ENCODE measurements at places on chromosomes 6 and 20.

GRCh38 chr20:31987744-31988143, 19.8 kb downstream of the XKR7 start:
- DNase-seq = no peak

DNA sequence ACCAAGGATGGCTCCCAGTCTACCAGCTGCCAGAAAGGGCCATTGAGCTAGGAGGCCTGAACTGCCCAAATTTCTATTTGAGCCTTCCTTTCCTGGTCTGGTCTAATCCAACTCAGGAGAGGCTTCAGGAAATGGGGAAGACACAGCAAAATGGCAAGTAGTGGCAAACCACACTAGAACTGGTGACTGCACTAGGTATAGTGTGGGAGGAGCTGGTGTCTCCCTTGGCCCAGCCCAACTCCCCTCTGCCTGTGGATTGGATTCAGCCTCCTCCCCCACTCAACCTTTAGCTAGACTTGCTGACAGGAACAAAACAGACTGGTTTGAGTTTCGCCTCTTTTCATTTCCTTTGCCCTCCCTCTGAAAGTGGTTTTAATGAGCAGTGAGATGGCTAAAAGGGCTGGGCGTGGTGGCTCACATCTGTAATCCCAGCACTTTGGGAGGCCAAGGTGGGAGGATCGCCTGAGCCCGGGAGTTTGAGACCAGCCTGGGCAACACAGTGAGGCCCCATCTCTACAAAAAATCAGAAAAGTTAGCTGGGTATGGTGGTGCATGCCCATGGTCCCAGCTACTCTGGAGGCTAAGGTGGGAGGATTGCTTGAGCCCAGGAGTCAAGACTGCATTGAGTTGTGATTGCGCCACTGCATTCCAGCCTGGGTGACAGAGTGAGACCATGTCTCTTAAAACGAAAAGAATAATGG, 17.5 kb downstream of the MRPS18A start:
- no peak for DNase-seq

DNA sequence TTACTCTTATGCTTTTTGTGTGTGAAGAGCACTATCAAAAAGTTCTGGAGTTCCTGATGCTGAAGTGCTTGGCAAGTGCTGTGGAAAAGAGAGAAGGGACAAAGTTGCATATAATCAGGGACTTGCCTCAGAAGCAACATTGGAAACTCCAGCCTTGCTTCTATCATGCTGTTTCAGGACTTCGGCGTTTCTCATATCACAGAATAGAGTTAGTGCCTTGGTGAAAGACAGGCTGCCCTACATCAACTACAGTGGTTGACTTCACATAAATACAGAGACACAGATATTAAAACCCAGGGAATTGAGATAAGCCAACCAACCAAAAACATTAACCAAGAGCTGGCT, 36.2 kb upstream of the CDKAL1 start:
- no peak for DNase-seq

DNA sequence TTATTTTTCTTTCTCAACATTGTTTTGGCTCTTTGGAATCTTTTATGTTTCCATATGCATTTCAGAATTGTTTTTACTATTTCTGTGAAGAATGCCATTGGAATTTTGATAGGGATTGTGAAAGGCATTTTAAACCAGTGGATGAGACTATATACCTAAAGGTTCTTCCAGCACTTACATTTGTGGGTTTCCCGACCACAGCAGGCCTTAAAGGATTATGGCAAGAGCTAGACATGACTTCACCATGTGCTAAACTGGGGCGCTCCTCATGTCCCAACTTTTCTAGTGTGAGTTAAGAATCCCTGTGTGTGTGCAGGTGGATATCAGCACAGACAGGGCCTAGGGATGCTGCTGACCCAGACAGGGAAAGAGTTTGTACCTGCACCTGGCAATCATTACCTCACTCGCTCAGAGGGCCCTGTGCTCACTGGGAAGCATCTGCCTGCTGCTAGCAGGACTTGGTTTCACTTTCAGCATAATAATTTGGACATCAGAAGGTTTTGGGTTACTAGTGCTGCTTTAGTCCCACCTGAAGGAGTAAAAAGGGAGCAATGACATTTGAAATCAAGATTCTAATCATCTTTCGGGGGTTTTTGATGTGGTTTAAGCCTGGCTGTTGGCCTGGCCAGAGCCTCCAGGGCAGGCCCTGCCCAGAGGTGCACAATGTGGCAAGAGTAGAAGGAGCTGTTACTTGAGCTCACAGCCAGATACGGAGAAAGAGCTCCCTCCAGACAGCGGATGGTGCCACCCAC, 137.1 kb downstream of the CDC5L start:
- DNase-seq = no peak

DNA sequence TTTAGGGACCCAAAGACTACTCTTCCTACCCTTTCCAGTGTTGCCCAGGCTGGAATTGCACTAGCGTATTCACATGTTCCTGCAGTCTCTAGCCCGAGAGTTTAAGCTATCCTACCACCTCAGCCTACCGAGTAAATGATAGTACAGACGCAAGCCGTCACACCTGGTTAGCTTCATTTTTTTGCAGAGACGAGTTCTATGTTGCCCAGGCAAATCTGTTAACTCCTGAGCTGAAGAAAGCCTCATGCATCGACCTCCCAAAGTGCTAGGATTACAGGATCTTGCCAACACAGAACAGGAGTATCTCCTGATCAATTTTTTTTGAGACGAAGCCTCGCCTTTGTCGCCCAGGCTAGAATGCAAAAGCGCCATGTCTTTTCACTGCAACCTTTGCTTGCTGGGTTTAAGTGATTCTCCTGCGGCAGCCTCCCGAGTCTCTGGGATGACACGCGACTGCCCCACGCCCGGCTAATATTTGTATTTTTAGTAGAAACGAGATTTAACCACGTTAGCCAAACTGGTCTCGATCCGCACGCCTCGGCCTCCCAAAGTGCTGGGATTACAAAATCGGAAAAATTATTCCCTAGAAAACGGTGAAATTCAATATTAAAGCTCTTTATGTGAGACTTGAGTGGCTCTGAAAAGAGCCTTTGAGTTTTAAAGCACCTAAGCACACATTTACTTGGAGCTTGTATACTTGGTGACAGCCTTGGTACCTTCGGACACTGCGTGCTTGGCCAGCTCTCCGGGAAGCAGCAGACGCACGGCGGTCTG, 128.5 kb downstream of the HFE start:
- no peak for DNase-seq

DNA sequence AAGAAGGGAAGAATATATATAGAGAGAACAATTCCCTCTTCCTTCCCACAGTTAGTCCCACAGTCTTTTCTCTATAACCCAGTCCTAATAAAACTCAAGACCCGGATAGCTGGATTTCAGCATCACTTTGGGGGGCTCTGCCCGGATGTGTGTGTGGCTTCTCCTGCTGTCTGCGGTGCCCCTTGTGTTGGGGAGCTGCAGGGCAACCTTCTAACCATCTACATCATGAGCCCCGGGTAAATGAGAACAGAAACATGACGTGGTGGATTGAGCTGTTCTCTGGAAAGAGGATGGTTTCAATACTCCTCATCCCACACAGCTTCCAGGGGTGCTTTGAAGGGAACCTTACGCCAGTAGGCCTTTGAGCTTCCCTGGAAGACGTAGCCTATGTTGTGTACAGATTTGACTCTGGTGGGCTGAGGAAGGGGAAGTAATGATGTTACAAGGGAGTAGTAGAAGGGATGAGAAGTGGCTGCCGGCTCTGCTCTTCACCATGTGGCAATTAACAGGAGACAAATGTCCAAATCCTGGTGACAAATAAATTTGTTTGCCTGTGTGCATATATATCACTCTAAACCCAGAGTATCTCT, 13.5 kb upstream of the PRDM1 start:
- no peak for DNase-seq

GRCh38 chr6:27630727-27631608, 158.1 kb upstream of the ZNF184 start:
- DNase-seq = no peak

GRCh38 chr6:145025488-145025887, 709.8 kb downstream of the EPM2A start:
- DNase-seq = no peak

DNA sequence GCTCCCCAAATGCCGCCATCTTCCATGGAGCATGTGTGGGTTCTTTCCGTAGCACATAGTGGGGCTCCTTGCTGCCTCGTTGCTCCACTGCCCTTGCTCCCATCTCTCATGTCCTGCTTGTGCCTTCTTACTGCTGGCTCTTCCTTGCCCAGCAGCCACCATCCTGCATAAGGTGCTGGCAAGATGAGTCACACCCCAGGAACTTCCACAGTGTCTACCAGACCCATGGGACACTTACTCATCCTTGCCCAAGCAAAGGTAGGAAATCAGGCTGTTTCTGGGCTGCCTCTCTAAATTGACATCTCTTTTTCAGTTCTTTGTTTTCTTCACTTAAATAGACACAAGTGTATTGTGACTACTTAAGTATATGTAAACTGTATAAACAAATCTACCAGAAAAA, 39.4 kb upstream of the RGS17 start:
- no peak for DNase-seq

DNA sequence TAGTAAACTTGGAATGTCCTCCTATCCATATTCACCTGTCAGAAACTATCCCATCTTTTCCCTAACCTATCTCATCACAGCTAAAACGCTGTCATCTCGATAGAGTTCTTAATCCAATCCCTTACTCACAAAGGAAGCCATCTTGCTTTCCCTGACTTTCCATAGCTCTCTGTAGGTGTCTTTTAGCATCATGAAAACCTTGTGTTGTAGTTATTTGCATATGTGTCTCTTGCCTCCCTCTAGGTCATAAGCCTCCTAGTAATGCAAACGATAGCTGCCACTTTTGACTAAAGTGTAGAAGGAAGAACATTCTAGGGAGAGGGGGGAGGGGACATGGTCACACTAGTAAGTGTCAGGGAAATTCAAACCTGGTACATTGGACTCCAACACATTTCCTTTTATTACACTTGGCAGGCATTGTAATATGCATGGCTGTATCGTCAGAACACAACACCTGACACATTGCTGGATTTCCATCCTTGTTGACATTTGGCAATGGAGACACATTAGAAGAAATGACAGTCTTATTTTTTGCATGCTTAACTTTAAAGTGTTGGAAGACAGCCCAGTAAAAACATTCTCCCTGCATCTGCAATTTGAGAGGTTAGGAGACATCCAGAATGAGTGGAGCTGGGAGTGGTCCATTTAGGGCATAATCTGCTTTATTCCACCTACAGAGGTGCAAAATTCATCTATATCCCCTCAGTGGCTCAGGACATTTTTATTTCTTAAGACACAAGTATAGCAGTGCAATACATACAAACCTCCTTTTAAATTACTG, 283.4 kb downstream of the HAO1 start:
- DNase-seq = no peak

All from activated T-cell treated with anti-CD3 and anti-CD28 coated beads for 4 hours (primary cell).